ENCODE measurements at places on chromosomes 5 and 9.

- no peaks in the 10 kb centered on the region for H3K36me3 ChIP-seq
- no peak for DNase-seq
- H3K27me3 ChIP-seq, result no peaks in the 10 kb centered on the region
- peak overlapping the region; percentile 96 for H3K27ac ChIP-seq
- no peak overlapping the region for H3K4me3 ChIP-seq
- peaks cover 82% of the 10 kb centered on the region for H3K4me1 ChIP-seq
Measured at GRCh38 chr9:113580954-113581311, 117.4 kb downstream of the RGS3 start.

GRCh38 chr5:137753691-137754187, 424 bp downstream of the HNRNPA0 start:
- no peak for DNase-seq
- H3K36me3 ChIP-seq, result no peaks in the 10 kb centered on the region

- DNase-seq, result no peak
- no peaks in the 10 kb centered on the region for H3K27me3 ChIP-seq
- H3K4me1 ChIP-seq, result no peaks in the 10 kb centered on the region
- H3K36me3 ChIP-seq, result no peaks in the 10 kb centered on the region
Measured at GRCh38 chr9:13002740-13003139, 227.9 kb downstream of the LURAP1L start.

- no peak overlapping the region for H3K4me3 ChIP-seq
- H3K4me1 ChIP-seq, result peaks cover 25% of the 10 kb centered on the region
- no peak overlapping the region for H3K27ac ChIP-seq
Measured at GRCh38 chr5:17216176-17216973, 1.1 kb upstream of the BASP1 start.

GRCh38 chr5:15807871-15808270, 307.9 kb downstream of the FBXL7 start:
- no peak overlapping the region for H3K27ac ChIP-seq
- H3K27me3 ChIP-seq, result no peaks in the 10 kb centered on the region
- no peaks in the 10 kb centered on the region for H3K36me3 ChIP-seq

- no peaks in the 10 kb centered on the region for H3K27me3 ChIP-seq
- H3K4me3 ChIP-seq, result no peak overlapping the region
- H3K36me3 ChIP-seq, result no peaks in the 10 kb centered on the region
- no peak for DNase-seq
Measured at GRCh38 chr5:6261668-6262067, 116.7 kb downstream of the MED10 start.
